ENCODE measurements at places on chromosomes 6 and 20.

DNA sequence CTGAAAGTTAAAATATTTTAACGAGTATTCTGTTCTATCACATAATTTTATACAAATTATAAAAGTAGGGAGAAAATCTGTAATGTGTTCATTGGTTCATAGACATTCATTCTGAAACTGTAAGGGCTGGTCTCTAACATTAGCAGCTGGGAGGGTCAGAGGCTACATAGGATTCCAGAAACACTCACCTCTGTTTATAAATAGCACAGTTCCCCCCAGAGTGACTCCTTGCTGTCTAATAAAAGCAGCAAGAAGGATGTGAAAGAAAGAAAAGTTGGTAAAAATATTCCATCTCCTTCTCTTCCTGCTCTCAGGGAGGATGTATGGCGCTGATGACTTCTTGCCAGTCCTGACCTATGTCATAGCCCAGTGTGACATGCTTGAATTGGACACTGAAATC is 25.3 kb upstream of the NAA20 start:
- DNase-seq = no peak

DNA sequence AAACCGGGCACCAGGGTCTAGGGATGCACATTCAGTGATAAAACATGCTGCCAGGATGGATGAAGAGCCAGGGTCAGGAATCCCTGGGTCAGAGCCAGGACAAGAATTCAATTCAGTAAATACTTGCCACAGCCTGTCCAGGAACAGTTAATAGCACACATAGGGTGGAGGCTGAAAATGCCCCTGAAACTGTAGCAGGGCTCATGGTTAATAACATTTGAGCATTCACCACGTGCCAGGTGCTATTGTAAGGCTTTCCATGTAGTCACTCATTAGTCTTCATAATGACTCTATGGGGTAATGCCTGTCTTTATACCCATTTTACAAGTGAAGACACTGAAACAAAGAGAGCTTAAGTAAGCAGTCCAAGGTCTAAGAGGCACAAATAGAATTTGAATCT is 296.3 kb downstream of the LRFN2 start:
- DNase-seq = no peak

DNA sequence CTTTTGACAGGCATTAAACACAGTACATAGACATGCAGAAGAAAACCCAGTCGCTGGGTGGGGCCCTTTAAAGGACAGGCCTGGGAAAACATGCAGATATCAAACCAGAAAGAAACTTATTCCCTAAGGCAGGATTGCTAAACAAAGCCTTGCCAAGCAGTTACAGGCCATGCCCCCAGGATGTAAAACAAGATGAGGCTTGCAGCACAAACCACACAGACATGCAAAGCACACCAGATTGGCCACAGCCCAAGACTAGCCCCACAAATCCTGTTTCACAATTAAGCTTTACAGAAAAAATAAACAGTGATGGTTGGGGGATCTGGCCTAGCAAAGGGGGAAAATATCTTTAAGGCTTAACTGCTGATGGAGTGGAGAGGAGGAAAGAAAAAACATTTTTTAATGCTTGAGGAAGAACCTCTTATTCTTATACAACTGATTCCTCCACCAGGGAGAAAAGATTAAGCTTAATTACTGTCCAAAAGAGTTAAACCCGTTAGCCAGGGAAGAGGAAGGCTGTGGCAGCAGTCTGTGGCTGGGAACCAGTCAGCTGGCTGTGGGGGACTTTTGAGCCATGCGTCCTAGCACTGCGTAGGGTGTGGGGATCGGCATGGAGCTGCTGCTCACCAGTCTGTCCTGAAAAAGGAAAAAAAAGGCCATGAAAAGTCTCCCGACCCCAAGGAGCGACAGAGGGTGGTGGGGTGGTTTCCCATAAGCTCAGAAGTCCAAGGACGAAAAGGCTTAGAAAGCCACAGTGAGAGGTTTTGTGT is 28.4 kb downstream of the COL19A1 start:
- no peak for DNase-seq

DNA sequence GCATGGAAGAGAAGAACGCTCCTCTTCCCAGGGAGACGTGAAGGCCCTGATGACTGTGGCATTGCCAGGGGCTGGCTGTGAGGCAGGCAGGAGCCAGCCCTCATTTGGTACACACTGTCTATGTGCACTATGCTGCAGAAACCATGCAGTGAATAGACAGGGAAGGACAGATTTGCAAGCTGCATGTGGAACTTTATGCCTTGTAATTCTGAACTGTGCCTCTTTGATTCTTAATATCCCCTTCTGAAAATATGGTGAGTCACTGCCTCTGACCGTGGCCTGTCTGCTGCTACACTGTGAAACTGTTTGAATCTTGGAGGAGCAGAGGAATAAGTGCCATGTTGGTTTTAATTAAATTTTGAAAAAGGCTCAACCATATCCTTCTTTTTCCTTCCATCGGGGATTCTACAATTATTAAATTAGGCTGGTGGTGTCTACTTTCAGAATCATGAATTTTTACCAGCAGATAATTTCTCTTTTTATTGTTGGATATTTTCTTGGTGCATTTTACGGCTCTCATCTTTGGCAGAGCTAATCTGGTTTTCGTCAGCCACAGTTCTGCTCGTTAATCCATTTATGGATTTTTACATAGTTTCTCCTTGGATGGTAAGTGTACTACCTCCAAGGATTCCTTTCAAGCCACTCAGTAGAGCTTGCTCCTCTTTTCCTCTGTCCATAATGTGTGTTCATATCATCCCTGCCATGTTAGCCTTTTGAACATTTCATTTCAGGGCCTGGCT is 301.0 kb upstream of the SLC35B3 start:
- no peak for DNase-seq

DNA sequence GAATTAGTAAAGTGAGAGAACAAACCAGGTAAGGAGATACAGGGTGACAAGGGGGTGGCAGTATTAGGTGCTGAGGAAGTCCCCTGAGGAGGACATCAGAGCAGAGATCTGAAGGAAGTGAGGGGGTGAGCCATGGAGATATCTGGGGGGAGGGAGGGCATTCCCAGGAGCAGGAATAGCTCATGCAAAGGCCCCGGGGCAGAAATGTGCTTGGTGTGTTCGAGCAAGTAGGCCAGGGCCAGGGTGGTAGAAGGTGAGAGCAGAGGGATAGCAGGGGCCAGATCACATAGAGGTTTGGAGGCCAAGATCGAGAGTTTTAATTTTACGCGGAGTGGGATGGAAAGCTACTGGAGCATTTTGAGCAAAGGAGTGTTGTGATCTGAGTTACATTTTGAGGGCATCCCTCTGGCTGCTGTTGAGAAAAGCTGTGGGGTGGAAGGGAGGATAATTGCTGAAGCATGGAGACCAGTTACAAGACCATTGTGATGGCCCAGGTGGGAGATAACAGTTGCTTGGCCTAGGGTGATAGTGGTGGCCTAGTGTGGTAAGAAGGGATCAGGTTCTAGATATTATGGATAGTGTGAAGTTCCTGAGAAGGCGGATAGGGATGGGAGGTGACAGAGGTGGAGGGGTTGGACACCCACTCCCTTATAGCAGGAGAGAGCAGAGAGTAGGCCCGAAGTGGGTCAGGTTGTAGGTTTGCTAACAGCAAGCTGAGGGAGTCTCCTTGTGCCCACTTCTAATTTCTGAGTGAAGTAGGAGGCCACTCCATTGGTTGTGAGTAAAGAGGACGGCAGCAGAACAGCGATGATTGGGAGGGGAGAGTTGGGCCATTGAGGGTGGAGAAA is 10.2 kb downstream of the ARFGEF2 start:
- no peak for DNase-seq

GRCh38 chr20:47706345-47706744 is 78.9 kb downstream of the SULF2 start:
- DNase-seq = no peak

GRCh38 chr20:50385733-50386640 is 124.2 kb upstream of the PTPN1 start:
- DNase-seq = peak; percentile 67

DNA sequence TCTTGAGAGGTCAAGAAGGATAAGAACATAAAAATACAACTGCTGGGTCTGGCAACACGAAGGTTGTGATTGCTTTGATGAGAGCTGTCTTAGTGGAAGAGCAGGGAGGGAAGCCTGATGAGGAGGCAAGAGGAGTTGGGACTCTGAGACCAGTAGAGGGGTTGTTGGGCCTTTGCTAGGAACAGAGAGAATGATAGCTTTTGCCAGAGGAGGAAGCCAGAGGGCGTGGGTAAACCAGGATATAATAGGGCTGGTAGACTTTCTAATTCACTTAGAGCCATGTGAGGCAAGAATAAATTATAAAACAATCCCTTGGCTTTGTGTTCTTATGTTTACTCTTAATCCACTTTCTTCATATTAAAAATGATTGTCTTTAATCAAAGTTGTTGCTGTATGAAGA is 78.6 kb downstream of the RCAN2 start:
- no peak for DNase-seq

DNA sequence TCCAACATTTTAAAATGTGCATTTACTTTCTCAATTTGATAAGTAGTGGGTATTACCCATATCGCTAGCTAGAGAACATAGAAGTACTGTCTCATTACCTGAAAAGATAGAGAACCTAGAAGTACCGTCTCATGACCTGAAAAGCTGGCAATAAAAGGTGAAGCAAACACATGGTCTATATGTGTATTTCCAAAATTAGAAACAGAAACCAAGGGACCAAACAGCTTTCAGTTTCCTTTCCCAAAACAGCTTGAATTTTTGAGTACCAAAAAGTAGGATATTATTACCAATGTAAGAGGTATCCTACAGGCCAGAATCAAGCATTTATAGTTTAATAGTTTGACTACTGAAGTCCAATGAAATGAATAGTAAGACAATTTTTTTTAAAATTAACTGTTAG is 77.2 kb downstream of the KIF13A start:
- no peak for DNase-seq

- DNase-seq = no peak
Measured at GRCh38 chr6:159691963-159692287, 1.1 kb downstream of the SOD2 start.

DNA sequence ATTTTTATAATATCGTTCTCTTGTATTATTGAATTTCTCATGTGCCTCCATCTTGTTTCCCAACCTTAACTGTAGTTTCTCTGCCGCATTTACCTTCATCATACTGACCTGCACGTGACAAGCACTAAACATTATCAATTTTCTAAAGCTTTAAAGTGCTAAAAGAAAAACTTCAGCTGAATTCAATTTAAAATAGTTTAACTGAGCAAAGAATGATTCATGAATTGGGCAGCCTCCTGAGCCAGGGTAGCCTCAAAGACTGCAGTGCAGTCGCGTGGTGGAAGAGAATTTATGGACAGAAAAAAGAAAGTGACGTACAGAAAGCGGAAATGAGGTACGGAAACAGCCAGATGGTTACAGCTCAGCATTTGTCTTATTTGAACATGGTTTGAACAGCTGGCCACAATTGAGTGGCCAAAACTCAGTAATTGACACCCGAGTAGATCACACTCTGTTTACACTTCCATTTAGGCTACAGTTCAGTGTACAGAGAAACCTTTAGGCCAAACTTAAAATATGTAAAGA is 4.2 kb upstream of the ZDHHC14 start:
- DNase-seq = no peak

- DNase-seq = no peak
Measured at GRCh38 chr20:47397652-47398301, 41.3 kb upstream of the ZMYND8 start.

GRCh38 chr6:106967936-106968555 is 6.5 kb downstream of the CD24 start:
- DNase-seq = no peak

- no peak for DNase-seq
Measured at GRCh38 chr20:1924910-1925861, 30.0 kb downstream of the SIRPA start.

DNA sequence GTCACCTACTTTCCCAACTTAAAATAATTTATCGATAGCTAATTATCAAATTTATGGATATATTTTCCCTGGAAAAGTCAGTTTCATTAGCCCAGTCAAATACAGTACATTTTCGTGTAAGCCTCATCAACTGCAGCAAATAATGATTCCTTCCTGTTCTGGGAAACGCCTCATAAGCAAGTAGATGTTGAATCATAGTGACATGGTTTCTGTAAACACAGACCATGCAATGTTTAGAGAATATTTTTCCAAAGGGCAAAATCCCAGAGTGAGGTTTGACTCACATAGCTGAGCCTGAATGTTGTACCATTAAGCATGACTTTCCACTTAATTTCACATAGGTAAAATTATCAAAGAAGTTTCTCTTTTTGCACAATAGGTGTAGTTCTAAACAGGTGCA is 16.7 kb upstream of the VNN1 start:
- DNase-seq = no peak

GRCh38 chr20:58224097-58224496 is 4.4 kb downstream of the ANKRD60 start:
- DNase-seq = no peak

DNA sequence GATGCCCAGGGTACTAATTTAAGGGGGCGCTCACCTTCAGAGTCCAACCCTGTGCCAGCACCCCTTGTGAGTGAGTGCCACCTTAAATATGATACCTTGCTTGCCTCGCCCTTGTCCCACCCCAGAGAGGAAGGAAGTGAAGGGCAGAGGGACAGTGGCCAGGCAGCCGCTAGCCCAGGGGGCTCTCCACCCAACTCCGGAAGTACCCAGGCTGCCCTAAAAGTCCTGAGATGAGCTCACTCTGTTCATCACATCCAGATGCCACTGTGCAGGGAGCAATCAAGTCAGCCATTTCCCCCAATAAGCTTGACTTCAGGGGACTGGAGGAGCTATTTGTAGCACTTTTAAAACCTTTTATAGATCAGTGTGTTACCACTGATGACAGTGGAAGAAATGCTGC is 25.0 kb upstream of the STX16 start:
- DNase-seq = no peak

GRCh38 chr6:111604259-111605099 is 1.2 kb downstream of the TRAF3IP2 start:
- DNase-seq = no peak

GRCh38 chr6:125821825-125822281 is 31.1 kb downstream of the NCOA7 start:
- DNase-seq = no peak

DNA sequence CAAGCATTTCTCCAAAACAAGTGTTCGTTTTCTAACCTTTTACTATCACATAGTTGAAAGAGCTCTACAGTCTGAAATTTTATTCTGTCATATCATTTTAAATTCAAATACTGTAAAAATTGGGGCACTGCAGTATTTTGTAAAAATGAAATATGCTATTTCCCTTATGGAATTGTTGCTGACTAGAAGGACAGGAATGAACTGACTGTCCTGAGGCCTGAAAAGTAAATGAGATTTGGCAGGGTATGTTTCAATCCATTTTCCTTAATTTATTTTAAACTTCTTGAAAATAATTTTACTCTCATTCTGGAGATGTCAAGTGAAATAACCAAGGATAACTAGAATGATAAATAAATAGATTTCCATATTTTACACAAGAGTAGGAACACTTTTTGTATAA is 11.9 kb upstream of the PNRC1 start:
- DNase-seq = no peak

- no peak for DNase-seq
Measured at GRCh38 chr20:46393967-46394366, 12.4 kb downstream of the ELMO2 start.

GRCh38 chr6:46024124-46024769 is 8.6 kb upstream of the CLIC5 start:
- DNase-seq = no peak

- no peak for DNase-seq
Measured at GRCh38 chr6:166245148-166245547, 63.0 kb downstream of the PRR18 start.

GRCh38 chr6:166656230-166657151 is 29.4 kb upstream of the RPS6KA2 start:
- no peak for DNase-seq

GRCh38 chr20:37411408-37412219 is 65.7 kb downstream of the SRC start:
- DNase-seq = no peak

- DNase-seq = no peak
Measured at GRCh38 chr20:46306743-46307138, 1.6 kb downstream of the CDH22 start.
